Choroid plexus epithelial cell (primary cell): ENCODE measurements at places on chromosomes 1 and 21.

- DNase-seq: peak; percentile 27
Measured at GRCh38 chr1:183840140-183840539, 35.2 kb downstream of the RGL1 start.

GRCh38 chr1:245353411-245353810 lies 198.6 kb downstream of the KIF26B start:
- DNase-seq: no peak

DNA sequence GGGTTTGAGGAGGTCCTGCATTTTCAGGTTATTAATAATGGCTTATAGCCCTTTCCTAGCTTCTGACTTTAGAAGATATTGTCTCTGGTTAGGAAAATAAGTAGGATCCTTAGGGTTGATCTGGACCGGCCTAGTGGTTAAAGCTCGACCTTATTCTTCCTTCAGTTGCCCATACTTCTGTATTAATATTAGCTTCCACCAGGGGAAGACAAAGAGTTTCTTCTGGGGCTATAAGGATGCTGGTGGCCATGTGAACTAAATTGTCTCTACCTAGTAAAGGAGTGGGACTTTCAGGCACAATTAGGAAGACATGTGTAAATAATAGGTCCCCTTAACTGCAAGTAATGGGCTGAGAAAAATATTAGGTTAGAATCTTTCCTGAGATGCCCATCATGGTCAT lies 20.6 kb upstream of the FCGR2A start:
- peak; percentile 33 for DNase-seq

DNA sequence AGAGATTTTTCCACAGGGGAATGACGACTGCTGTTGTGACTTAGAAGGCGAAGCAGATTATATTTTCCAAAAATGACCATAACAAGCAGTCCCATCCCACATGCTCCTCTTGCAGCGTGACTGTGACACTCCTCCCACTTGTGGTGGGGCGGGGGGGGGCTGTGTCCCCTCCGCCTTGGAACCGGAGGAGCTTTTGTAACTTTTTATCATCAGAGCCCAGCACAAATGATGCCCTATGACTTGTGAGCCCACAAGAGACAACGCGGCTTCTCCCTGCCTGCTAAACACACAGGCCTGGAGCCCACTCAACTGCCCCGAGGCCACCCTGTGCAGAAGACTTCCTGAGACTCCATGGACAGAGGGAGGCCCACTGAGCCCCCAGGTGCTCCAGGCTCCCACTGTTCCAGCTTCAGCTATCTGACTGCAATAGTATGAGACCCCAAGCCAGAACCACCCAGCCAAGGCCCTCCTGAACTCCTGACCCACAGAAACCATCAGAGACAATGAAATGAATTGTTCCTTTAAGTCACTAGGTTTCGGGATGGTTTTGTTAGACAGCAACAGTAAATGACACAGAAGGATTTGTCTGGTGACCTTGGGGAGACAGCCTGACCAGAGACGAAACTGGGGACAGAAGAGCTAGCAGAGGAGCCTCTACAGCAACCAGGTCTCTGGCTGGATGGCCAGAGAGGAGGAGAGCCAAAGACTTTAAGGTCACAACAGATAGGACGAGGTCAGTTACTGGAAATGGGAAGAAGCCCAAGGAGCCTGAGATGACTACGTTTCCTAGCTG lies 58.8 kb downstream of the CAPZB start:
- no peak for DNase-seq

- DNase-seq: peak; percentile 84
Measured at GRCh38 chr21:37087188-37087587, 14.1 kb downstream of the TTC3 start.

DNA sequence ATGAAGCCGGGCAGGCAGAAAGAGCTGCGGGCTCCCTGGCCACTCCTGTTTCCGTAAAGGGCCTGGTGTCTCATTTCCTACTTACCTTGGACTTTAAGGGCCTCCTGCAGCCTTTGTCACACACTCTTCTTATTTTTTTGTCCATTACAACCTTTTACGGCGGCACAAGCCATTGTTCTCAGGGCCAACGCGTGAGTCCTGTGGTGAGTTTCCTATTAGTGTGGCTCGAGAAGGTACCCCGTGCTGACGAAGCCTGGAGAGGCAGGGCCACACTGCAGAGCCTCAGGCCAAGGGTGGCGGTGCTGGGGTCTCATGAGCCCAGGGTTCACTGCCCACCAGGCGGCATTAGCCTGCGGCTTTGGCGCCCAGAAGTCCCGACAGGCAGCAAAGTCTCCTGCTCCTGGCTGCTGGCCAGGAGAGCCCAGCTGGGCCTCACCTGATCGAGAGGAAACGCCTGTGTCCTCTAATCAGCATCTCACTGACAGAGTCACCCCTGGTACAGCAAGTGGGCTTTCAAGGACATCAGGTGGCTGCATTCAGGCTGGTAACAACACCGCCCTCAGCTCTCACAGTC lies 62.0 kb downstream of the SIK1 start:
- DNase-seq: no peak

- DNase-seq: no peak
Measured at GRCh38 chr21:23874271-23874670, 1733.0 kb downstream of the MRPL39 start.

- DNase-seq: no peak
Measured at GRCh38 chr1:155316922-155317321, 3.8 kb upstream of the RUSC1 start.

- peak; percentile 96 for DNase-seq
Measured at GRCh38 chr1:53014791-53015507, 47.1 kb upstream of the PODN start.

- DNase-seq: no peak
Measured at GRCh38 chr1:111270771-111271463, 19.7 kb upstream of the CHIA start.

GRCh38 chr1:15426492-15427279 lies 11.6 kb upstream of the CTRC start:
- peak; percentile 34 for DNase-seq

GRCh38 chr1:181623850-181624249 lies 140.5 kb downstream of the CACNA1E start:
- no peak for DNase-seq

DNA sequence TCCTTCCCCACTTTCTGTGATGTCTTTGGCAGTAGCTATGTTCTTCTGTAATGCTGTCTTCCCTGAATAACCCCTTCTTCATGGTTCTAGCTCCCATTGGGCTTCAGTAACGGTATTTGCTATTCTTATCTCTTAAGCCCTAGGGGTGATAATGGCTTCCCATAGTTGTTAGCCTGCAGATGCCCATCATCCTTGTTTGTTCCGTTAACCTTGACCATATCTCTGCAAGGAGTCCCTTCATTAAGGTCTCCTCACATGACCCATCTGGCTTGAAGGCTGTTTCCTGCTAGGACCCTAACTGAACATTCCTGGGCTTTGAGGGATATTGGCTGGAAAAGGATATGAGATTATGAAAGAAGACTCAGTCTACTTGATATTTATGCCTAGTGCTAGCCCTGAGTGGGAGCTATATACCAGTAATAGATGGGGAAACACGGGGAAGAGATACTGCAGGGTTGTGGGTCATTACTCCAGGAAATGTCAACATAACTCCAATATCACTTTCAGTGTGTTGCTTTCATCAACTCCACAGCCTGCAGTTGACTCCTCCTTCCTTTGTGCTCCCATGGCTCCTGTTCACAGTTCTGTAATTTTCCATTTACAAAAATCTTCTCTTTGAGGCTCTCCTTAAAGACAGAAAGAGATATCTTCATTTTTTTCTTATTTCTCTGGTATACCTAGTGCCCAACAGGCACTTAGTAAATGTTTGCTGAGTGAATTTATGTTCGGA lies 2.5 kb downstream of the MR1 start:
- DNase-seq: no peak

DNA sequence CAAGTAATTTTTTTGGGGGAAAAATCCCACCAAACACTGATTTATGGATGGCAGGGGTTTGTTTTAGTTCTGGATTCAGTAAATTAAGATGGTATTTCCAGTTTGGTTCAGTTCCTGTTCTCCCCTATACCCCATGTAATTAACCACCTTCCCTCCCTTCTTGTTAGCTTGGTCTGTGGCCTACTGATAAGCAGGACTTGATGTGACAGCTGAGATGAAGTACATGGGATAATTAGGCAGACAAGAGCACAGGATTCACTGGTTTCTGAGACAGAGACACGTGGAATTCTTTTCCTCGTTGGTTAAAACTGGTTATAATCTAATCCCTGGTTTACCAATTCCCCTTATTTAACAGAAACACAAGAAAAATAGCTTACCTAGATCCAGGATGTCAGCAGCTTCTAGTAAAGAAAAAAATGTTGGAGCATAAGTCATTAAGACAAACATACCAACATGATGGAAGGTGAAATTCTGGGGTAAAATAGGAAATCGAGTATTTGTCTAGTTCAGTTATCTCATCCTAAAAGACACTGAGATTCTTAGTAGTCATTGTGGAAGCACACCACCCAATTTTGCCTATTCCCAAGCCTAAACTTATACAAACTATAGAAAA lies 81.5 kb downstream of the SCMH1 start:
- no peak for DNase-seq

- DNase-seq: no peak
Measured at GRCh38 chr1:240497908-240498307, 114.0 kb downstream of the GREM2 start.

- DNase-seq: no peak
Measured at GRCh38 chr1:29789910-29790247, 553.6 kb downstream of the PTPRU start.

DNA sequence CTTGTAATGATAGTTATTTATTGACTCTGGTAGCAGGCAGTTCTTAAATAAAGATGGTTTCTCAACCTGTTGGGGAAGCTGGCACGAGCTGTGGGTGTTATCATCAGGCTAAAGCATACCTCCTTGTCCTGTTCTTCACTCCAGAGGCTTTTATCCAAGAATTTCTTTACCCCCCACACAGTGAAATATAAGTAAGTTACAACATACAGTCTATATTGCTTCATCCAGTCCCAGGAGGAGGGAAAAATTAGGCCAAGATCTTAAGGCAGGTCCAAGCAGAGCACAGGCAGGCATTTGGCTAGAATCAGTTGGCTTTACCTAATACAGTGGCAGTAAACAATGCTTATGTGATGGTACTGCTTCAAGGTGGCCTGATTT lies 6.3 kb downstream of the TMEM81 start:
- DNase-seq: peak; percentile 26

GRCh38 chr1:234918961-234919761 lies 209.5 kb downstream of the TOMM20 start:
- no peak for DNase-seq

GRCh38 chr1:27084107-27084506 lies 70.8 kb downstream of the SLC9A1 start:
- DNase-seq: no peak

- DNase-seq: peak; percentile 72
Measured at GRCh38 chr1:229363723-229364122, 20.9 kb upstream of the CCSAP start.

DNA sequence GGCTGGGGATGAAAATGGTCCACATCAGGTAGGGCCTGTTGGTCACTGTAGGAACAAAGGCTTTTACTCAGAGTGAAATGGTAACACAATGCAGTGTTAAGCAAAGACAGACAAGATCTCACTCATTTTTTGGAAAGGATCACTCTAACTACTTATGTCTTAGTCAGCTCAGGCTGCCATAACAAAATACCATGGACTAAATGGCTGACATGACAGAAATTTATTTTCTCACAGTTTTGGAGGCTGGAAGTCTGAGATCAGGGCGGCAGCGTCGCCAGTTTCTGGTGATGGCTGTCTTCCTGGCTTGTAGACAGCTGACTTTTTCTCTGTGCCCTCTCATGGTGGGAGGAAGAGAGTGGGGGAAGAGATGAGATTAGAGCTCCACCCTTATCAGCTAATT lies 10.2 kb upstream of the MAGI3 start:
- no peak for DNase-seq

- no peak for DNase-seq
Measured at GRCh38 chr1:14494911-14495310, 103.6 kb upstream of the KAZN start.

DNA sequence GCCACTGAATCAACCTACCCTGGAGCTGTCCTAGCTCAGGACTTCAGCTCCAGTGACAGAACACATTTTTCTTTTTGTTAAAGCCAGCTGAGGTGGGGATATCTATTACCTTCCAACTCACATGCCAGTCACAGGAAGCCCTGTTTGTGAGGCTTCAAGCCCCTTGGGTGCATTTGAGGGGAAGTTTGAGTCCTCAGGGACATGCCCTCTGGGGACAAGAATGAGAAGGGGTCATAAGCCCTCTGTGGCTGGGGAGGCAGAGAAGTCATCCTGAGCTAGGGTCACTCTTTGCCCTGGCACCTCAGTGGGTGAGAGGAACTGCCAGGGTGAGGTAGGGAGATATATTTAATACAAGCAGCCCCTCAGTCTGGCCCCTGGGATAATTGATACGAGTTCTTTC lies 33.5 kb upstream of the CLDN14 start:
- DNase-seq: no peak

DNA sequence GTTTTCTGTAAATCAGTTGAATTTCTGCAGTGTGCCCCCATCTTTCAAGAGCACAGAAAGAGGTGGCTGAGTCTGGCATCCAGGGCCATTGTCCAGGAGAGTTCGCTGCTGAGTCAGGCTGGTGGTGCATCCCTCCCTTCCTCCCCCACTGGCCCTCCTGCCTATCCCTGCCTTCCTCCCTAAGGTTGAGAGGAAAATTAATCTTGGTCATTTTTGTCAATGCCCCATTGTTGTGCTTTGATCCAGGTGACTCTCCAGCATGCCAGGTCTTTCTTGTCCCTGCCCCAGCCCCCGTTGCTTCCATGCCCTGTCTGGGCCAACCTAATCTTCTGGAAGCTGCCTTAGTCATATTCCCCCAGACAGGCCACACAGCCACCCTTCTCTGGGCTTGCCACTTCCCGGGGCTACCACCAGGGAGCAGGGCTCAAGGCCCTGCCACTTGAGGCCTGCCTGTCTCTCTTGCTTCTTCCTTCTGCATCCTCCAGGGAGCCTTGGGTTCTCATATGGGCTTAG lies 26.6 kb downstream of the PROK1 start:
- DNase-seq: no peak

DNA sequence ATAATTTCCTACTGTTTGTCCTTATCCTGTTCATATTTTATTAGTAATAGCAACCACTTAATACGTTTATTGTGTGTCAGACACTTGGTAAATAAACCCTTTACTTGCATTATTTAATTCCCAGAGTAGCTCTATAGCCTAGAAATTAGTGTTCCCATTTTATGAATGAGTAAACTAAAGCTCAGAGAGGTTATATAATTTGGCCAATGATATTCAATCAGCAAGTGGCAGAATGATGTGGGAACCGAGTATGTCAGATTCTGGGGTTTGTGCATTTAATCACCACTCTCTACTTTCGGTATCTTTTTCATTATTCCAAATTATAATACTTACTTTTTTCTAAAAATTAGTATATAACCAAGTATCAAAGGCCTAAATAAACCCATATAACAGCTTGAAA lies 6.6 kb upstream of the ARPC5 start:
- no peak for DNase-seq
